Tibial nerve (tissue), 4 donors: ENCODE measurements at places on chromosomes 12 and 14. TPM values are rescaled to one million over a fixed set of nuclear protein-coding genes. Genes with fewer than 3 reads are reported as not detected.

Gene BCL11B
- 0.21 TPM for total RNA-seq

Gene PLD4
- total RNA-seq, result not detected

Gene NXPH4
- not detected for total RNA-seq

Gene HOXC6
- 8.4 TPM for total RNA-seq

Gene INSM2
- not detected for total RNA-seq

Gene PRIM1
- total RNA-seq, result 5.2 TPM

Gene NANOG
- total RNA-seq, result not detected

Gene SLC6A12
- total RNA-seq, result 0.39 TPM

DNA sequence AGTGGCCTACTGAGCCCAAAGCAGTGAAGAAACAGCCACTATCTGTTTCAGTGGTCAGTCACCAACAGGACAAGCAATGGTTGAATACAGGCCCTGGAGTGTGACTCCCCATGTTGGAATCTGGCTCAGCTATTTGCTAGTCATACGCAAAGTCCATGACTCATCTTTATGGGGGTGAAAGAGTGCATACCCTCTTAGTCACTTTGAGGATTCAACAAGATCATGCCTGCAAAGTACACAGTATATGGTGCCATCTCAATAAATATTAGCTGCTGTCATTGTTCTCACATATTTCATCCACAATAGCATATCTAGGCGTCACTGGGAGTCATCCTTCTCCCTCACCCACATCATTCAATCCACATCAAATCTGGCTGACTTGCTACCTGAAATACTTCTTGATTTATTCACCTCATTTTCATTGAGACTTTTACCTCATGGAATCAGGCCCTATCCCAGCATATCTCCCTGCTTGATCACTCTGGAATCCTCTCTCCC is 26.4 kb upstream of the STAB2 start:
- DNase-seq, result no peak

DNA sequence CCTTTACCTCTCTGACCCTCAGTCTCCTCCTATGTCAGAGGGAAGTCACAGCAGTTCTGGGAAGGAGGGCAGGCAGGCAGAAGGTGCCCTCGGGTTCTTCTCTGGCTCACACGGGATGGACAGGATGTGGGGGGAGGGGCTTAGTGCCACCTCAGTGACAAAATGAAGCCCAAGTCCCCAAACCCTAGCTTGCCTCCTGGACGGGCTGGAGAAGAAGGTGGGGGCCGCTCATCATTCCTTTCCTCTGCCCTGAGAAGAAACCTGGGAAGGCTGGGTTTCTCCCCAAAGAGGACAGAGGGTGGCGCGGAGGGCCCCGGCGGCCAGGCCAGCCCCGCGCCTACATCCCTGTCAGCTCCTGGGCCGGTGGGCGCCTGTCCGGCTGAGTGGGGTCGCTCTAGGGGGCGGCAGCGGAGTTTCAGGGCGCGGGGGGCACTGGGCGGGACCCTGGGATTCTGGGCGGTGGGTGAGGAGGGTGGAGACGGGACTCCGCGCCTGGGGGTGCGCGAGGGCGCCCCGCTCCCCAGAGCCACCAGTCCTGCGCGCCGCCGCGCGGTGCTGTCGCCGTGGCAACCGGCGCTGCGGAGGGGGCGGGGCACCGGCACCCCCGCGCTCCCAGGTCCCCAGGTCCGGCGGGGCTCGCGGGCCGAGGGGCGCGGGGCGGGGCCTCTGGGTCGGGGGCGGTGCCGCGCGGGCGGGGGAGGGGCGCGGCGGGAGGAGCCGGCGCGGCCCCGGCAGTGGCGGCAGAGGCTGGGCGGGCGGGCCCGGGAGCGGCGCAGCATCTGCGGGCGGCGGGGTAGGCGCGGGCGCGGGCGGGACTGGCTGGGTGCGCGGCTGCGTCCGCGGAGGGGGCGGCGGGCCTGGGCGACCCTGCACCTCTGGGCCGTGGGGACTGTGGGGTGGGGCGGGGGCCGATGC is at the start of gene TMEM121:
TMEM121 (plus strand) TSS at position 723 of the 915 bp plus-strand sequence. CDS start 2,252 bp downstream, outside the sequence.
- no peak for DNase-seq

- DNase-seq, result no peak
Observed at GRCh38 chr12:111462210-111462769, 56.6 kb downstream of the SH2B3 start.

GRCh38 chr12:5232291-5232690 is 188.6 kb downstream of the KCNA5 start:
- DNase-seq, result no peak

DNA sequence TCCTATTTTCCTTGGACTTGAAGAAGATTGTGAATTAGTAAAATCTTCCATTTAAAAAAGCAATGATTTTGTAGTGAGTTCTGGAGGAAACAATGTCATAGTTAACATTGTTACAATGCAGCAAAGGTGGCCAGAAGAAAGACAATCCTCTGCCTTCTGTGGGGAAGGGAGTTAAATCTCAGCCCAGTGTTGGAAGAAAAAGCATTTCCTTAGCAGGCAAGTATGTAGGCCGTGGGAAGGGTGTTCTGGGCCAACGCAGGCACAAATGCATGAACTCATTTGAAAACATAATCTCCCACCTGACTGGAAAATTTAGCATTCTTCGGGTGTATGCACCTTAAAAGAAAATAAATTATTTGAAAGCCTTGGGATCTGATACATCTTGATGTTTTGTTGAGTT is 258.6 kb downstream of the ADAMTS20 start:
- no peak for DNase-seq

GRCh38 chr12:121812921-121813896 is 9.4 kb downstream of the SETD1B start:
- DNase-seq, result peak; percentile 21

- no peak for DNase-seq
Observed at GRCh38 chr12:96263449-96263902, 69.3 kb downstream of the ELK3 start.

DNA sequence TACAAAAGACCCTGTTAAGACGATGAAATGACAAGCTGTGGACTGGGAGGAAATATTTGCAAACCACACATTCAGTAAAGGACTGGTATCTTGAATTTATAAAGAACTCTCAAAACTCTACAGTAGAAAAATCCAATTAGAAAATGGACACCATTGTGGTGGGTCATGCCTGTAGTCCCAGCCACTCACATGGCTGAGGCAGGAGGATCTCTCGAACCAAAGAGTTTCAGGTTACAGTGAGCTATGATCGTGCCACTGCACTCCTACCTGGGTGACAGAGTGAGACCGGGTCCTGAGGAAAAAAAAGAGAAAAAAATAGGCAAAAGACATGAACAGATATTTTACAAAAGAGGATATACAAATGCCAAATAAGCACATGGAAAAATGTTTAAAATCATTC is 41.9 kb downstream of the TTC6 start:
- DNase-seq, result no peak

- no peak for DNase-seq
Observed at GRCh38 chr14:99213101-99213500, 58.9 kb downstream of the BCL11B start.

DNA sequence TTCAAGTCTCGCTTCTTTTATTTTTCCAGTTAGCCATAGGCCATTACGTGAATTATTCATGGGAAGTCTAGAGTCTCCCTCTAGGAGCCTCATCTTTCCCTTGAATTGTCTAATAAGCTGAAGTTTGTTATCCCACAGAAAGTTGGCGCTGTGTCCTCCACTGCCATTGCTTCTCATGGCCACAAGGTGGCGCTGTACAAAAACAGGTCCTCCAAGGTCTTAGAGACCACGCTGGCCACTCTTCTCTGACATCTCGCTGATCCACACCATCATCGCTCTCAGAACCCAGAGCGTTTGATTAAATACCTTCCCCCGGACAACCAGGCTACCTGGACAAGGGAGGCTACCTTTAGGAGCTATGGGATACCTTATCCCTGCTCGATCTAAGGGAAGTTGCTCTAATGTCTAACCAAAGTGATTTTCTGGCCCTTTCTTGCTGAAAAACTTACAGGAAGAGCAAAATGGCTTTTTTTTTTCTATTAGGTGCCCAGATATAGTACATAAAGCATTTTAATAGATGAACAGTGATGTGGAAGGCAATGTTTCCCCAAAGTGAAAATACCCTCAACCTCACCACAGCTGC is 110.0 kb downstream of the CCDC60 start:
- no peak for DNase-seq

DNA sequence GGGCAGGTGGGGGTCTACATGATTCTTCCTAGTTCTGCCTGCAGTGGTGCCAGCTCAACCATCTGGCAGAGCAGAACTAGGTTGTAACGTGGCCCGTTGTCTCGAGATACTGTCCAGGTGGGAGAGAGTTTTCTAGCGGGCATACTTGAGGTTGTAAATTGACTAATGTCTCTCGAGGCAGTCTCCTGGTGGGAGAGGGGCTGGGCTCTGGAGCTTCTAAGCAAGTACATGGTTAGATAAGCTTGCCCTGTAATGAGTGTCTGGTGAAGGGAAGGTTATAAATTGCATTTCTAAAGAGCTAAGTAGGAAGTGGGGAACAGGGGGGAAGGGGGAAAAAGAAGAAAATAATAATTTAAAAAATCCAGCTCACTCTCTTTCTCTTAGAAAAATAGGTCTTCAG is 18.1 kb downstream of the BDKRB1 start:
- DNase-seq, result no peak

GRCh38 chr14:77709412-77709811 is 1.5 kb downstream of the SLIRP start:
- DNase-seq, result no peak

DNA sequence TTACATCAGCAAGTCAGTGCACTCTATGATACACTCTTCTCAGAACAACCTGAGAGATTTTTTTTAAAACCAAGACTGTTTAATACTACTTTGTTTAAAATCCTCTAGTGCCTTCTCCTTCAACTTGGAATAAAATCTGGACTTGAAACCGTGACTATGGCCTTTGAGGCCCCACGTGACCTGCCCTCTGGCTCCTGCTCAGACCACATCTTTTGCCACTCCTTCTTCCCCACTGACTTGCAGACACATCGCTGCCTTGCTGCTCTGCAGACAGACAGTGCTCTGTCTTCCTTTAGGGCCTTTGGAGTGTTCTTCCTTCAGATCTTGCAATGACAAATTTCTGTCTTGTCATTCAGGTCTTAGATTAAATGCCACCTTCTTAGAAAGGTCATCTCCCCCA is 48.5 kb downstream of the TTC8 start:
- no peak for DNase-seq
